ENCODE measurements at places on chromosomes 7 and 10. TPM values are rescaled to one million over a fixed set of nuclear protein-coding genes. Genes with fewer than 3 reads are reported as not detected.

The CFAP70 gene
- 1.2 TPM for total RNA-seq

The NEUROG3 gene
- total RNA-seq: not detected

The TMEM26 gene
- total RNA-seq: 6.5 TPM

The ZNF485 gene
- 4.7 TPM for total RNA-seq

The ACSM6 gene
- total RNA-seq: not detected

The PILRA gene
- 0.36 TPM for total RNA-seq

The ADRB1 gene
- not detected for total RNA-seq

The GPER1 gene
- total RNA-seq: 10.3 TPM

The OPN4 gene
- total RNA-seq: not detected

The IL6 gene
- total RNA-seq: 37.4 TPM

The NPTX2 gene
- total RNA-seq: 2.4 TPM

The C7orf33 gene
- not detected for total RNA-seq

The DENND2A gene
- total RNA-seq: 0.36 TPM

The NPY4R gene
- total RNA-seq: under 0.01 TPM

The CREB5 gene
- 5.0 TPM for total RNA-seq
